ENCODE measurements at places on chromosomes 1 and 21.

DNA sequence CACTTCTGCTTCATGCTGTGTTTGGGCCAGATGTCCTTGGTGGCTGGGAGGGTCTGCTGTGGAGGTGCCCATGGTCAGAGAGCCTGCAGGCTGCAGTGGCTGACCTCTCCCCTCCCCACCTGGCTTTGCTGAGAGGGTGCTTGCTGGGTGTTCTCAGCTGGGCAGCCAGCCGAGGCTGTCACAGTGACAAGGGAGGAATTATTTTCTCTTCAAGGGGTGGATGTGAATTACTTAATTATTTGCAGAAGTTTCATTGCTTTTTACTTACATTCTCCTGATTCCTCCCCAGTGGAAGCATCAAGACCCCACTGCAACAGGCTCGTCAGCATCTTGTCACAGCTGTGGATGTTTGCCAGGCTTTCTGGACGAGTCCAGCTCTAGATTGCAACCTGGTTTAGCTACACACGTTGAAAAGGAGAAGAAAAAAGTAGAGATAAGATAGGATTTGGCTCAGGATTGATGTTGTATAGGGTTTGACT is 70.3 kb downstream of the GALNT2 start:
- peak; percentile 56 for DNase-seq

- DNase-seq = no peak
Observed at GRCh38 chr1:23869051-23869450, 961 bp upstream of the FUCA1 start.

DNA sequence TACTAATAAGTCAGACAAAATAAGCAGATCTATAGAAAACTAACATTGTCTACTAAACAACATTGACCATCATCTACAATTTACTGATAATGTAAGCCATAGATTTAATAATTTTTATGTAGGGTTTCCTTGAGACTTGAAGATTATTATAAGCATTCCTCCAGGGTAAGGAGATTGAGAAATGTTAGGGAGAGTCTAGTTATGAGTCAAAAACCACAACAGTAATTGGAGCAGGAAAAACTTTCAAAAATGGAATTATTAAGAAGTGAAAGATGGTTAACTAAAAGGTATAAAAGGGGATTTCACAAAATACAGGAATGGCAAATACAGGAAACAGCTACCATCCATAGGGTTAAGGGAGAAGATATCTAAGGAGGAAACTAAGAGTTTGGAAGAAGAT is 12.4 kb upstream of the UHMK1 start:
- DNase-seq = peak; percentile 26

DNA sequence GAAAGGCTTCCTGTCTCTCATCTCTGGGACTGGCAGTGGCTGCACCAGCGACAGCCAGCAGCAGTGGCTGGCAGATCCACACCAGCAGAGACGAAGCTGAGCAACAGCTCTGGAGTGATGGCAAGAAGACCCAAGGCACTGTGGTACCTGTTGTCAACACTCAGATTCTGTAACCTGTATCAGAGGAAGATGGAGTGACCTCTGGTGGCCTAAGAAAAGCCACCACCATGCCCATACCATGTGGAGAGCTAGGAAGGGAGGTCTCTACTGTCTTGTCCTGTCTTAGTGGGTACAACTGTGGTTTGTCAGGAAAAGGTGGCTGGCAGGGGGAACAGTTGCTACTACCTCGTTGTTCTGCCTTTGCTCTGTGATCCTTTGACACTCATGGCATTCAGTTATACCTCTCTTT is 22.5 kb upstream of the RHBDL2 start:
- no peak for DNase-seq

DNA sequence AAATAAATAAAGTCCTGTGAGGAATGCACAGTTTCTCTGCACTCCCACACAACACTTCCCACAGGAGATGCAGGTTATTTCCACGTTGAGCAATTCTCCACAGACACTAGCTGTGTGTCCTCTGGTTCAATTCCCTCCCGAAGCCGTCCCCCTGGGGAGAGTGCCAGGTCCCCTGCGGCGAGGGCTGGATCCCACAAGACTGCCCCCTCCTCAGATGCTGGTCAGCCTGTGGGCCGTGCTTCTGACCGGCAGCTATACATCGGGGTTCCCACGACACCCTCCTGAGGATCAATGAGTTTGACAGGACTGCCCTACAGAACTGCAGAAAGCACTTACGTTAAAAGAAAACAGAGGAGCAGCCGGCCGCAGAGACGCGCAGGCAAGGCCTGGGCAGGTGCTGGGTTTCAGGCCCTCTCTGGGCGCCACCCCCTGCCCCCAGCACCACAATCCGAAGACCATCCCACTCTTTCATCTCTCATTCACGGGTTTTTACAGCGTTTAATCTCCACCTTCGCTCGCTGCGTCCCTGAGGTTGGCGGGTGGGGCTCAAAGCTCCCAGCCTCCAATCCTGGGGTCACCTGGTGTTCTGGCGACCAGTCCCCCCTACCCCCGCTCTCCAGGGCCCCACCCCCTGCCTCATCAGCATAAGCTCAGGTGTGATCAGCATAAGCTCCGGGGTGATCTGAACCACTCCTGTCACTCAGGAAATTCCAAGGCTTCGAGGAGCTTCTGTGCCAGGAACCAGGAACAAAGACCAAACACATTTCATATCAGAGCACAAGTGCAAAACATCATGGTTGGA is 9.3 kb downstream of the SLC35E2B start:
- no peak for DNase-seq

DNA sequence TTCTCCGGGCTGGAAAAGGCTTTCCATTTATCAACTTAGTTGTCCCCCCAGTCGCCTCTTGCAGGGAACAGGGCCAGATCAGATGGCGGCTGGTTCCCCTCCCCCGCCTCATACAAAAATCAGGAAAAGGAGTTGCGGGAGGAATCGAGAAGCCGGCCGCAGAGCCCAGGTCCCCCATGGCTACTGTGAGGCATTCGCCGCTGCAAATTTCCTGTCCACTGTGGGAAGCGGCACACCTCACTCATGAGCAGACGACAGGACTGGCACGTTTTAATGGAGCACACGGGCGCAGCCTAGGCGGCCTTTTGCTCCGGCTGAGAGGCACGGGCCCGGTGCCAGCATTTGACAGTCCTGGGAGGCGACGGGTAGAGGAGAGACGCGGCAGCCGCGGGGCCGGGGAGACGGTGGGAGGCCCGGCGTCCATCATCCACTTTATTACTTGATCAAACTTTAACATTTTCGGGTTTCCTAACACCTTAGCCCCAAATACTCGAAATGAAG is 1.1 kb downstream of the GNG4 start:
- DNase-seq = no peak

GRCh38 chr1:167714098-167714438 is 7.7 kb upstream of the MPZL1 start:
- DNase-seq = peak; percentile 90

- no peak for DNase-seq
Observed at GRCh38 chr1:89528382-89528780, 3.8 kb downstream of the LRRC8B start.

GRCh38 chr21:45372732-45373355 is 32.1 kb upstream of the COL18A1 start:
- DNase-seq = no peak

DNA sequence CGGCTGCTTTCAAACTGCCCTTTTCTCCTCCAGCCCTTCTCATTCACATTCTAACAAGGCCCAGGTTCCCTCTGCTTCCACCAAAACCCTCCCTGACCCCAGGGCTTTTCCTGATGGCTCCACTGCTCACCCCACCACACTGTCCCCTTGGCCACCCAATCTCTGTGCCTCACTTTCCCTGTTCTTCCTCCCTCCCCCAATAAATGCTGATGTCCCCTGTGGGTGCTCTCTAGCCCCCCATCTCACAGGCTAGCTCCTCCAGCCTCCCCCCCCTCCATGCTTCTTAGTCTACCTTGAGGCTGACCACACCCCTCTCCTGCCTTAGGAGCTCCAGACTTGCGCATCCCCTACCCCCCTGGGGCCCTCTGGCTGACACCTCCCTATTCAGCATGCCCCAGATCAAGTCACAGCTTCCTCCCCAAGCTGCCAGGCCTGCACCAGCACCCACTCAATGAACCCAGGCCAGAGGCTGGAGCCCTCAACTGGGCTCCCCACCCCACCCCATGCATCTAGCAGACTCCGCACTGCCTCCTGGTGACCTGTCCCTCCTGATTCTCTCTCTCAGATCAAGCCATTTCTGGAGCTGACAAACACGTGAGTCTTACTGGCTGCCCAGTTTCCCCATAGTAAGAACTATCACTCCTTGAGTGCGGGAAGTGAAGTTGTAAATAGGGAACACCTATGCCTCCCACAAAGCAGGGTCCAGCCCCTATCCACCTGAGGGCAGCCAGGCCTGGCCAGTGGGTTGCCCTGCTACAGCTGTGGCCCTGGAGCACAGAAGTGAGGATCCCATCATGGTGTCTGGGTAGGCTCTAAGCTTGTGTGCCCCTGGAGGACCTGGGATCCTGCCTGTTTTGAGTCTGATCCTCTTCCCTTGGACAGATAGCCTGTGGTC is 117.9 kb downstream of the DMRTB1 start:
- no peak for DNase-seq

DNA sequence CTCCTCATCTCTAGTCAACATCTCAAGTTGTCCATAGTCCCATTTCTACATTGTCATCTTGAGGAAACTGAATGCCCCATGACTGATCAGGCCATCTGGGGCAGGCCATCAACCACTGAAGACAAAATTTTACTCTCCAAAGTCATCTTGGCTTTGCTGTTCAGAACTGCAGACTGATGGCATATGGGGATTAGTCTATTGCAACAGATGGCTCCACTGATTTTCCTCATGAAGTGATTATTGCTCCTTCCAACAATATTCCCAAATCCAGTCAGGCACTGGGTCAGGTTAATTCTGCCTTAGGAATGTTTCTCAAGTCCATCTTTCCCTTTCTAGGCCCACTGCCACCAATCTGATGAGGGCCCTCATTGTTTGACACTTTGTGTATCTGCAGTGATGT is 101.7 kb downstream of the ESRRG start:
- DNase-seq = no peak
